ENCODE measurements at places on chromosomes 5 and 9.

DNA sequence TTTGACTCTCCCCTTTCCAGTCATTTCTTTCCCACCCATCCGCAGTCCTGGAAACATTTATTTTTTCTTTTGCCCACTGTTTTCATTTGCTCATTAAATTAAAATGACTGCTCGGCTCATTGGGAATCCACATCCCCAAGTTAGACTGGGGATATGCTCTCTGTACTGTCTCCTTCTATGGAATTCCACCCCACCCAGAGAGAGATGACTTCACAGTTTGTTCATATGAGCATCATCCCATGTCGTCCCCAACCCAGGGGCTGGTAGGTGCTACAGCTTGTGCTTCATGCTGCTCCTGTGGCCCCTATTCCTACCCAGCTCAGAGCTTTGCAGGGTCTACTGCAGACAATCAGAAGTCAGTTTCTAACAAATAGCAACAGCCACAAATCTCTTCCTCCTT is 16.5 kb upstream of the RARS1 start:
- no peak for DNase-seq

DNA sequence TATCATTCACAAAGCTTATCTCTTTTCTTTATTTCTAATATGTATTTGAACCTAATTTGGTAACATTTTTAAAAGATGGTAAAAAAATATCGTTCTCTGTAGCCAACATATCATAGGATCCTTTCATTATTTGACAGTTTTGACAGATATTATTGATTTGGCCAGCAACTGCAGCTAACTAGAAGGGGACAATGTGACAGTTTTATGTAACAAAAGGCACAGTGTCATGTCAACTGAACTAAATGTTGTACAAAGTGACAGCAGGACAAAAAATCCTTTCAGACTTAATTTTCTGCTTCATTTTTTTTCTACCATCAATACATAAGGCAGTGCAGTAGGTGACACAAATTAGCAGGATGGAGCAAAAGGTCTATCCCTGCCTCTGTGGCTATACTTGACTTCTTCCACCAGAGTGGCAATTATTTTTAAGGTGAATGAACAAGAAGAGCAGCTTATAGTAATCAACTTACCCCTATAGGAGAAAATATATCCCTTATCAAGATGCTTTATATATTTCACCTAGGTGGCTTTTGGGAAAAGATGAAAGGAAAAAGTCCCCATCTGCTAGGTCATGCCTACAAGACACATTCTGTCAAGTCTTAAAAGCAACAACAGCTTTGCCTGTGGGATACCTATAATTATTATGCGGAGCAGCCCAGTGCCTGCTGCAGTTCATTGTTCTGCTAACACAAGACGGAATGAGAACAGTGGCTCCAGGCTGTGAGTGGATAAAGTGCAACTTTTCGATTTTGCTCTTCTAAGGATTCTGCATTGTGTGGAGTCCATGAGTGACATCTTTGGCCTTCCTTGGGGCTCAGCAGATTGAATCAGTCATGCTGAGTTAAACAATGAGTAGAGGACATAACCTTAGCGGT is 694.9 kb downstream of the ISL1 start:
- no peak for DNase-seq

DNA sequence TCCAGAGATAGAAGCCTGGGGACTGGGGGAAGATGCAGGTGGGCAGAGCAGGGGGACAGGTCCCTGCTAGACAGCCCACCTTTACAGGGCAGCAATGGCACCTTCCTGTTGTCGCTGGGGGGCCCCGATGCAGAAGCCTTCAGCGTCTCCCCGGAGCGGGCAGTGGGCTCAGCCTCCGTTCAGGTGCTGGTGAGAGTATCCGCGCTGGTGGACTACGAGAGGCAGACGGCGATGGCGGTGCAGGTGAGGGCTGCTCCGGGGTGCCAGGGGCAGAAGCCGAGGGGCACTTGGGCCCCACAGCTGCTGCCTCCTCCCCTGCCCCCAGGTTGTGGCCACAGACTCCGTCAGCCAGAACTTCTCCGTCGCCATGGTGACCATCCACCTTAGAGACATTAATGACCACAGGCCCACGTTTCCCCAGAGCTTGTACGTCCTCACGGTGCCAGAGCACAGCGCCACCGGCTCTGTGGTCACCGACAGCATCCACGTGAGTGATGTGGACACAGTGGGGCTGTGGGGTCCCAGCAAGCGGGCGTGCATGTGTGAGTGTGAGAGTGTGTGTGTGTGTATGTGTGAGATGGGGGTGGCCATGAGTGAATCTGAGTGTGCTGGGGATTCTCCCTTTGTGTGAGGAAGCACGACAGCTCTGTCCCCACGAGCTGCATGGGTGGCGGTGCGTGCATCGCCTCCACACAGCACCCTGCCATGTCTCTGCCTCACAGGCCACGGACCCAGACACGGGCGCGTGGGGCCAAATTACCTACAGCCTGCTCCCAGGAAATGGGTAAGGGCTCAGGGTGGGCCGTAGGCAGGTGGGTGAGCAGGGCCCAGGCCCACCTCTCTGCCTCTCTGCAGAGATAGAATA is 28.4 kb downstream of the CDHR2 start:
- no peak for DNase-seq

GRCh38 chr5:133782736-133783135 is 170.4 kb upstream of the FSTL4 start:
- DNase-seq = no peak

DNA sequence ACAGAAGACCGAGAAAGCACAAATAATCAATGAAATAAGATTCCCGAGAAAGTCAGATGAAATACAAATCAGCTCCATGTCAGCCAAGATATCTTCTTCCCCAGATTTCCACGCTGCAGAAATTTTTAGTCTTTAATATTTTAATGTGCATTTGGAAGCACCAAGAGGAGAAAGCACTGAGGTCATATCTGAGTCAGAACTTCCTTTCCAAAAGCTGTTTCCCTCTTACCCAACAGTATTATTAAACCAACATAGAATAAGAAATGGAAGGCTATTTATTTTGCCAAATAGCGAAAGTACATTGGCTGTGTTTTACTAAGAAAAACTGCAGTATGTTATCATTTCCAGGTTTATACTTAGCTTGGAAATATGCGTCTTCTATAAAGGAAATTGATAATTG is 772.1 kb upstream of the CDH9 start:
- DNase-seq = no peak

GRCh38 chr5:61943713-61944112 is 362.3 kb upstream of the KIF2A start:
- DNase-seq = no peak

DNA sequence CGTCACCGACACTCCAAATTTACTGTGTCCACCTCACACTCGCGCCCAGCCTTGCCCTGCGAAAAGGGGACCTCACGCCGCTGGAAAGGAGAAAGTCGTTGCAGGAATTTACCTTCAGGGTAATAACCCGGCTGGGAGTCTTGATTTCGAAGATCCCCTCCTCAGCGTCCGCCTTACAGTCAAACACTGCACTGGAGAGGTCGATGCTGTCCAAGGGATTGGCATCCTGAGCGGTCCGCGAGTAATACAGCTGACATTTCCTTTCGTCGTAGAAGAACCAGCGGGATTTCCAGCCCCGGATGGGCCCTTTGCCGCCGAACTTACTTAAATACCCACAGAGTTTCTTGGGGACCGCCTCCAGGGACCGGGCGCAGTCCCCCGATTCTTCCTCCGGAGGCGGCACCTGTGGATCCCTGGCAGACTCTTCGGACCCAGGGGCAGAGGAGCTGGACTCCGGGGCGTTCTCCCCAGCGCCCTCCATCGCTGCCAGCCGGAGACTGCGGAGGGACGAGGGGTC is 330 bp downstream of the TBC1D2 start:
- DNase-seq = no peak

DNA sequence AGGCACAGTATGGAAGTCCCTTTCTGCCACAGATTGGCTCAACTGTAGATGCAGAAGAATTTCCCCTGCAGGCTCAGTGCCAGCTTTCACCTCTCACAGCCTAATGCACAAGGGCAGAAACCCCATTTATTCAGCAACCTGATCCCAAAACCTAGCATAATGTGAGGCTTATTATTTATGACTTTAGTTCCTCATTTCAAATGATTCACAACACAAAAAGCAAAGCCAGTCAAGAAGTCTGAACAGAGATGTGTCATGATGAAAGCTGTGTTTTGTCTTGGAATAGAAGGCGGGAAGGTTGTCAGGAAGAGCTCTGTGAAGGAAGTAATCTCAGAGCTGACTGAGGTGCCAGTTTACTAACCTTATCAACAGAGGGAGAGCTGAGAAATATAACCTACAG is 369.7 kb downstream of the LRRC70 start:
- DNase-seq = no peak

- no peak for DNase-seq
Measured at GRCh38 chr5:10625700-10626472, 62.0 kb downstream of the ANKRD33B start.

DNA sequence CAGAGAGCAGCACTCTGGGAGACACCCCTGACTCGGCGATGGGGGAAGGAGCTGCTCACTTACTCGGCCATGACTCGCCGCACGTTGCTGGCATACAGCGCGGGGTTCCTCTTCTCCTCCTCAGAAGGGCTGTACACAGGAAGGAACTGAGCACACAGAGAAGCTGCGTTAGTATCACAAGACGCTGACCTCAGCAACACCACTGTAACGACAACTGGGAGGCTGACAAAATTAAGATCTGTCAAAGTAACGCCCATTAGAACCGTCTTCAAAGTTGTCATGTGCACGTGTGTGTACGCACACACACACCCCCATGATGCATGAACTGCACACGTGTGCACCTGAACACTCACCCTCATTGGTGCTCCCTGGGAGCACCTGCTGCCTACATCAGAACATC is 32.1 kb upstream of the SLC6A3 start:
- DNase-seq = no peak

- DNase-seq = no peak
Measured at GRCh38 chr5:66963559-66963971, 233.0 kb downstream of the CD180 start.

DNA sequence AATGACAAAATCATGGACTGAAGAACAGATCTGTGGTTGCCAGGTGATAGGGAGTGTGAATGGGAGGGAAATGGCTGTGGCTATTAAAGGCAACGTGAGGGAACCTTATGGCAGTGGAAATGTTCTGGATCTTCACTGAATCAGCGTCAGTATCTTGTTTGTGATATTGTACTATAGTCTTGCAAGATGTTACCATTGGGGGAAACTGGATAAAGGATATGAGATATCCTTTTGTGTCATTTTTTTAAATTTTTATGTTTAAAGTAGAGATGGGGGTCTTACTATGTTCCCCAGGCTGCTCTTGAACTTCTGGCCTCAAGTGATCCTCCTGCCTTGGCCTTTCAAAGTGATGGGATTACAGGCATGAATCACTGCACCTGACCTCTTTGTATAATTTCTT is 95.5 kb downstream of the RPS23 start:
- no peak for DNase-seq

DNA sequence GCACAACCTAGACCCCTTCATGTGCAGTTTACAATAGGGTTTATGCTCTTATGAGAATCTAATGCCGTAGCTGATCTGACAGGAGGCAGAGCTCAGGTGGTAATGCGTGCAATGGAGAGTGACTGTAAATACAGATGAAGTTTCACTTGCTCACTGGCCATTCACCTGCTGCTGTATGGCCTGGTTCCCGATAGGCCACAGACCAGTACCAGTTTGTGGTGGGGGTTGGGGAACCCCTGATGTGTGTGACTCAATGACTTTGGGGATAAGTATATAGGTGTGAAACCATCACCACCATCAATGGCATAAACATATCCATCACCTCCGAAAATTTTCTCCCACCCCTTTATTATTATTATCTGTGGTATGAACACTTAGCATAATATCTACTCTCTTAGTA is 42.1 kb downstream of the TLR4 start:
- DNase-seq = no peak
